Nephron progenitor cell (in vitro differentiated cells): ENCODE measurements at places on chromosomes 6 and 20.

GRCh38 chr20:51402201-51402600, 140.3 kb downstream of the NFATC2 start:
- peaks cover 10% of the 10 kb centered on the region for H3K27me3 ChIP-seq
- H3K4me3 ChIP-seq = no peak overlapping the region
- no peak overlapping the region for H3K27ac ChIP-seq
- no peaks in the 10 kb centered on the region for H3K36me3 ChIP-seq
- DNase-seq = no peak

- no peak overlapping the region for H3K27ac ChIP-seq
- no peaks in the 10 kb centered on the region for H3K36me3 ChIP-seq
- no peak overlapping the region for H3K4me3 ChIP-seq
- H3K4me1 ChIP-seq = peaks cover 12% of the 10 kb centered on the region
Observed at GRCh38 chr6:38784506-38785235, 69.6 kb downstream of the DNAH8 start.

DNA sequence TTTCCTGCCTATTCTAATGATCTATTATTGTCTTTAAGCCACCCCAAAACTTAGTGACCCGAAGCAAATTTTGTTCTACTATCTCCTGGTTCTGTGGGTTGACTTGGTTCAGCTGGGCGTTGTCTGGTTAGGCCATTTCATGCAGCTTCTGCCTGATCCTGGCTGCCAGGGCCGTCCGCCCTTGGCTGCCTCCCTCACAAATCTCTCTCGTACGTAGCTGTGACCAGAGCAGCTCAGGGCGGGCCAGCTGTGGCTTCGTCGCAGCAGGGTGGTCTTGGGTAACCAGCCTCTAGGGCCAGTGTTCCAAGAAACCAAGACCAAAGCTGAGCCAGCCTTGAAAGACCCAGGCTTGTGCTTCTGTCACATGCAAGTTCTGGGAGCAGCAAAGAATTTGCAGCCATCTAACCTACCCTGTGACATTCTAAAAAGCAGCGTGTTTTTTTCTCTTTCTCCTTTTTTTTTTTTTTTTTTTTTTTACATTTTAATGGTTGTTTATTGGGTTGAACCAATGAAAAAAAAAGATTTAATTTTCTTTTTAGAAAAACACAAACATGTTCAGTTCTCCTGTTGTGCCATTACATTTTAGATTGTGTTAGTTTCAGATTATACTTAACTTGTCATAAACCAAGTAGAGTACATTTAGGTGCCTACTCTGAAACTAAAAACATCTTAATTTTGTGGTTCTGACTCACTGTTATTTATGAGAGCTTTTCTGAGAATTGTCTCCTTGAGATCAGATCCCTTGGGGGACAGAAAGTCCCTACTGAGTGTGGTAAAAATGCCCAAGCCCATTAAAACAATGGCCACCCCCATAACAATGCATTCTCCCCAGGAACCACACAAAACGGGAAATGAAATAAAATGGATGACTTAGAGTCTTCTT, 83.9 kb downstream of the ZDHHC14 start:
- peak; percentile 37 for DNase-seq
- no peak overlapping the region for H3K27ac ChIP-seq
- no peak overlapping the region for H3K4me3 ChIP-seq
- no peaks in the 10 kb centered on the region for H3K27me3 ChIP-seq

DNA sequence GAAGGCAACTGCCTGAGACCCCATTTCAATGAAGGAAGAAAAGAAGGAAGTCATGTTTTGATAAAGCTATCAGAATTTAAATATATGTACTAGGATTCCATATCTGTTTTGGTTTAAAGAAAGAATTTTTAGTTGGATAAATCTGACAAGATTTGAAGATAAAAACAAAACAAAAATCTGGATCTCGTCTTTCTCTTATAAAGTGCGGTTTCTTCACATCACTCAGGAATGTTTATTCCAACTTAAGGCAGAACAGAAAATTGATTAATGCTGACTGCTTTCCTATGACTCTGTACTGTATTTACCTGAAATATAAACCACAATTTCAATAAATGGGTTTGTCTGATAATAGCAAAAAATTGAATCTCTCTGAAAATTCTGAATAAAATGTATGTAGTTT, 439.7 kb downstream of the RFPL4B start:
- no peaks in the 10 kb centered on the region for H3K36me3 ChIP-seq
- H3K27me3 ChIP-seq = no peaks in the 10 kb centered on the region
- no peak for DNase-seq
- H3K27ac ChIP-seq = no peak overlapping the region
- no peak overlapping the region for H3K4me3 ChIP-seq

GRCh38 chr6:23213651-23214050, 644.3 kb downstream of the HDGFL1 start:
- H3K4me1 ChIP-seq = no peaks in the 10 kb centered on the region
- no peaks in the 10 kb centered on the region for H3K36me3 ChIP-seq
- H3K27ac ChIP-seq = no peak overlapping the region
- H3K27me3 ChIP-seq = peaks cover 3% of the 10 kb centered on the region

- peaks cover 16% of the 10 kb centered on the region for H3K27me3 ChIP-seq
- H3K27ac ChIP-seq = no peak overlapping the region
- H3K36me3 ChIP-seq = peaks cover 5% of the 10 kb centered on the region
- no peak for DNase-seq
- peaks cover 25% of the 10 kb centered on the region for H3K4me1 ChIP-seq
Observed at GRCh38 chr20:4689220-4689619, 32.5 kb upstream of the PRND start.

DNA sequence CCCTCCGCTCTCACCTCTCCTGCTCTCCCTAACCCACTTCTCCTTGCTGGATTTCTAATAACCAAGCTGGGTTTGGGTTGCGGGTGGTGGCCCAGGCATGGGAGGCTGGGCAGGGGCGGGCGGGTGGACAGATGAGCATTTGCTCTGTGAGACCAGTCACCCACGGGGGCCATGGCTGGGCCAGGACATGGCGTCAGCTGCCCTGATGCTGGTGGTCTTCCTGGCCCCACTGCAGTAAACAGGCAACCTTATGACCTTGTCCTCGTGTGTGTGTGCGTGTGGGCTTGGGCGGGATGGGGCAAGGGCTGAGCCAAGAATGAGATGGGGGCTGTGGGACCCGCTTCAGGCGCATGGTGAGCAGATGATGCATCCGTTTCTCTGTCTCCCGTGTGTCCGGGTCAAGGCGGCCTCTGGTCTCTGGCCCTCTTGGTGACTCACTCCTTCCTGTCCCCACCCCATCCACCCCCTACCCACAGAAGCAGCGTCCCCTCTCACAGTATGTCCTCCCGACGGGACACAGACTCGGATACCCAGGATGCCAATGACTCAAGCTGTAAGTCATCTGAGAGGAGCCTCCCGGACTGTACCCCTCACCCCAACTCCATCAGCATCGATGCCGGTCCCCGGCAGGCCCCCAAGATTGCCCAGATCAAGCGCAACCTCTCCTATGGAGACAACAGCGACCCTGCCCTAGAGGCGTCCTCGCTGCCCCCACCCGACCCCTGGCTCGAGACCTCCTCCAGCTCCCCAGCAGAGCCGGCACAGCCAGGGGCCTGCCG, 41.4 kb upstream of the MYL9 start:
- no peaks in the 10 kb centered on the region for H3K27me3 ChIP-seq
- H3K36me3 ChIP-seq = peaks cover 65% of the 10 kb centered on the region
- no peak overlapping the region for H3K27ac ChIP-seq

DNA sequence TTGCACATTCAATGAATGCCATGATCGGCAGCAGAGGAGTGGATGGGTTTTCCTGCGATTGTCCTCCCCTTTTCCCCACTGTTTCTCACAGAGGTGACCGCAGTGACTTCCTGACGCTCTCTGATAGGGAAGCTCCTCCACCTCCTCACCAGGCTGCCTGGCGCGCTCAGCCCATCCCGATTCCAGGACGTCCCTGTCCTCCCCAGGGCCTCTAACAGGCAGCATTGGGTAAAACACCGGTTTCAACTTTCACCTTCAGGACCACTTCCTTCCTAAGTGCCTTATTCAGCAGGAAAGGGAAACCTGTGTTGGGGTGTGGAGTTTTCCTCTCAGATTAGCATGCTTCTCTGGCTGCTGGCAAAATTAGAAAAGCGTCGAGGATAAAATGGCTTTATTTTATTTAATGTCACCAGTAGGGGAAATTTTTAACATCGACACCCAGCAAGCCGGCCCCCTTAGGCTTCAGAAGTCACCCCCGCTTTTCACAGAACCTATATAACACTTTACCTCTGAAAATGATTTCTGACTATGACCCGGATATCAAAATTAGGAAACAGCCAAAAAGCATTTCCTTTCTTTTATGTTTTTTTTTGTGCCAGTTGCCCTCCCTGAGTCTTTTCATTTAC, 570.4 kb upstream of the GJE1 start:
- H3K36me3 ChIP-seq = no peaks in the 10 kb centered on the region
- peak overlapping the region; percentile 36 for H3K27ac ChIP-seq
- peaks cover 22% of the 10 kb centered on the region for H3K4me1 ChIP-seq
- peak overlapping the region; percentile 65 for H3K4me3 ChIP-seq

DNA sequence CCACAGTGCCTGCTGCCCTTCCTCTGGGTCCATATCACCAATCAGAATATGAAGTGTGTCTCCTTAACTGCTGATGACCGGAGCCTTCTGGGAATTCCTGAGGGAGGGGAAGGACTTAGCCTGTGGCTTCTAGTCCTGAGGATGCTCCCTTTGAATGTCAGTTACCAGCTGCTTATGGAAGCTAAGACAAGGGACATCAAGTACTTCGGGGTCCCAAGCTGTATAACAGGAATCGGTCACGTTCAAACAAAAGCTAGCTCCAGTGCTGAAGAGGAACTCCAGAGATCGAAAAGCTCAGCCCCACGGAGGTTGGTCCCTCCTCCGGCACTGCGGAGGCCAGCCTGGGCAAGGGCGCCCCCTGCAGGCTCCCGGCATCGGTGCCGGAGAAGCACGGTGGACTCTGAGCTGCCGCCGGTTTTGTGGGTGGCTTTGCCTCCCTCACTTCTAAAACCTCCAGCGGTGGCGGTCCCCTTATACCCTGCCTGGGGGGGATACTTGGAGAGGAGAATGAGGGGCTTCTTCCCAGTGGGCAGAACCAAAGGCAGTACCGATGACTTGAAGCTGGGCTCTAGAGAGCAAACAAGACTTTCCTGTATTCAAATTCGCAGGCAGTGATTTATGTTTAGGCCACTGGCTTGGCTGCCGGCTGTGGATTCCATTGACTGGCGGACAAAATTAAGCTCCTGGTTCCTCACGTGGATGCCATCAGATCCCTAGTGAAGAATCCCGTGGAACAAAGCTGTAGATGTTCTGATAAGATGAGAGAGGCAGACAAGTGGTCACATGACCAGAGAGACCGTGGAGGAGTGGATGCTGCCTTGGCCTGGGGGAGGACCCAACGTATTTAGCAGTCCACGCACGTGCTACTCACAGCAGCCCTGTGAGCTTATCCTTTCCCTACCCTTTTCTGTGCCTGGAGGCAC, 16.2 kb upstream of the UBR2 start:
- H3K36me3 ChIP-seq = no peaks in the 10 kb centered on the region
- peak; percentile 89 for DNase-seq
- peak overlapping the region; percentile 83 for H3K4me3 ChIP-seq
- peaks cover 14% of the 10 kb centered on the region for H3K4me1 ChIP-seq
- H3K27ac ChIP-seq = peak overlapping the region; percentile 66

GRCh38 chr20:3000852-3001523, 42.4 kb upstream of the GNRH2 start:
- no peak overlapping the region for H3K4me3 ChIP-seq
- H3K4me1 ChIP-seq = no peaks in the 10 kb centered on the region
- no peak for DNase-seq
- no peaks in the 10 kb centered on the region for H3K27me3 ChIP-seq
- H3K27ac ChIP-seq = no peak overlapping the region
- H3K36me3 ChIP-seq = peaks cover 30% of the 10 kb centered on the region

DNA sequence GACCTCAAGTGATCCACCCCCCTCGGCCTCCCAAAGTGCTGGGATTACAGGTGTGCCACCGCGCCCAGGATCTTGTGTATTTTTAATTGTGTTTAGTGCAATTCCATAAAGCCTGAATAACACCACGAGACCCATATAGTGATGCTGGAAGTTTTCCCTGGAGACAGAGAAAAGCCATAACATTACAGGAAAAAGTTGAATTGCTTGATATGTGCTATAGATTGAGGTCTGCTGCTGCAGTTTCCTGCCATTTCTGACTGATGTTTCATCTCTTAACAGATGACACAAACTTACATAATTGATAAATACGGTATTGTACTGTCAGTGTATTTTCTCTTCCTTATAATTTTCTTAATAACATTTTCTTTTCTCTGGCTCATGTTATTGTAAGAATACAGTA, 7.3 kb upstream of the UBD start:
- H3K27me3 ChIP-seq = peaks cover 36% of the 10 kb centered on the region
- H3K4me3 ChIP-seq = no peak overlapping the region
- H3K36me3 ChIP-seq = no peaks in the 10 kb centered on the region
- DNase-seq = no peak
- H3K27ac ChIP-seq = no peak overlapping the region

DNA sequence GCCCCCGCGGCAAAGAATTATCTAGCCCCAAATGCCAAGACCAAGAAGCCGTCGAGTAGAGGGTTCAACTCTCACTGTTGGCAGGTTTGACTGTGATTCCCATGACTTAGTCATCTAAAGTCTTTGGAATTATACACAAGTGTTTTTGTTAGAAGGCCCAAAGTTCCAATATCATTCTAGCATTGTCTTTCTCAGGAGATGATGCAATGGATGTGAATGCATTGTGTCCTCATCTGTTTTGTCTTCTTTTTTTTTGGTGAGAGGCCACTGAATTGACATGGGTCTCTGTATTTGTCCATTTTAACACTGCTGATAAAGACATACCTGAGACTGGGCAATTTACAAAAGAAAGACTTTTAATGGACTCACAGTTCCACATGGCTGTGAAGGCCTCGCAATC, 290.5 kb upstream of the ZFP64 start:
- no peaks in the 10 kb centered on the region for H3K27me3 ChIP-seq
- no peak for DNase-seq
- H3K4me1 ChIP-seq = peaks cover 13% of the 10 kb centered on the region
- peaks cover 10% of the 10 kb centered on the region for H3K36me3 ChIP-seq
- no peak overlapping the region for H3K4me3 ChIP-seq

DNA sequence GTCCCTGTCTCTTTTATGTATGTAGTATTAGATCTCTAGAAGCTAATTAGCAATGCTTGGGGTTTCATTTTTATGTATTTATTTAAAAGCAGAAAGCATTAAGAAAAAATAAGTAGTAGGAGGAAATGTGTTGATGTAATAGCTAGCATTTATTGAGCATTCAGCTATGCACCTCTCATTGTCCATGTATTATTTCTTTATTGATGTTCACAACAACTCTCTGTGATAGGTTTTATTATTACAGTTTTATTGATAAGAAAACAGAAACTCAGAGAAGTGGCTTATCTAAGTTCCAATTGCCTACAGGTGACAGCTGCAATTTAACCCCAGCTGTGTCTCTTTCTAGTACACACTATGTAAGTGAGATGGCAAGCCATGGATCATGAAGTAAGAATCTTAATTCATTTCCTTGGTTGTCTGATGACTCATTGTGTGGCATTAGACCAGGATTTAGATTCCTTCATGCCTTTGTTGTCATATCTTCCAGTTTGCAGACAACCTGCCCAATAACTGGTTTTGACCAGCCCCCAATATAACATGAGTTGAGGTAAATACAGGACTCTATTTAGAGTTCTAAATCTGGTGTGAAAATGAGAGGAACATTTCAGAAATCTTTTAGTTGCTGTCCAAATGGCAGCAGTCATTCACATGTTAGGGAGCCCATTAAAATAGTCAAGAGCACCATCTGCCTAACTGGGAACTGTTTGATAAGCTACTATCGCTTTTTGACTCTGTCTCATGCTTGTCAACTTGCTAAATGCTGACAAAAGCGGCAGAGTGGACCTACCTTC, 170.8 kb upstream of the PHACTR1 start:
- no peaks in the 10 kb centered on the region for H3K36me3 ChIP-seq
- no peak overlapping the region for H3K27ac ChIP-seq
- H3K4me1 ChIP-seq = no peaks in the 10 kb centered on the region
- H3K4me3 ChIP-seq = no peak overlapping the region
- DNase-seq = no peak
- H3K27me3 ChIP-seq = peaks cover 4% of the 10 kb centered on the region
